ENCODE measurements at places on chromosomes 7 and 10. TPM values are rescaled to one million over a fixed set of nuclear protein-coding genes. Genes with fewer than 3 reads are reported as not detected.

The MMD2 gene
- total RNA-seq, result not detected

The CPEB3 gene
- total RNA-seq, result 1.4 TPM

The GRM8 gene
- not detected for total RNA-seq

The UPK3B gene
- 0.65 TPM for total RNA-seq

The PPP1R3C gene
- total RNA-seq, result 0.07 TPM

The METTL27 gene
- 1.7 TPM for total RNA-seq

The UNC5B gene
- total RNA-seq, result 0.02 TPM

The FAM25A gene
- total RNA-seq, result not detected

The KAZALD1 gene
- total RNA-seq, result 0.58 TPM

DNA sequence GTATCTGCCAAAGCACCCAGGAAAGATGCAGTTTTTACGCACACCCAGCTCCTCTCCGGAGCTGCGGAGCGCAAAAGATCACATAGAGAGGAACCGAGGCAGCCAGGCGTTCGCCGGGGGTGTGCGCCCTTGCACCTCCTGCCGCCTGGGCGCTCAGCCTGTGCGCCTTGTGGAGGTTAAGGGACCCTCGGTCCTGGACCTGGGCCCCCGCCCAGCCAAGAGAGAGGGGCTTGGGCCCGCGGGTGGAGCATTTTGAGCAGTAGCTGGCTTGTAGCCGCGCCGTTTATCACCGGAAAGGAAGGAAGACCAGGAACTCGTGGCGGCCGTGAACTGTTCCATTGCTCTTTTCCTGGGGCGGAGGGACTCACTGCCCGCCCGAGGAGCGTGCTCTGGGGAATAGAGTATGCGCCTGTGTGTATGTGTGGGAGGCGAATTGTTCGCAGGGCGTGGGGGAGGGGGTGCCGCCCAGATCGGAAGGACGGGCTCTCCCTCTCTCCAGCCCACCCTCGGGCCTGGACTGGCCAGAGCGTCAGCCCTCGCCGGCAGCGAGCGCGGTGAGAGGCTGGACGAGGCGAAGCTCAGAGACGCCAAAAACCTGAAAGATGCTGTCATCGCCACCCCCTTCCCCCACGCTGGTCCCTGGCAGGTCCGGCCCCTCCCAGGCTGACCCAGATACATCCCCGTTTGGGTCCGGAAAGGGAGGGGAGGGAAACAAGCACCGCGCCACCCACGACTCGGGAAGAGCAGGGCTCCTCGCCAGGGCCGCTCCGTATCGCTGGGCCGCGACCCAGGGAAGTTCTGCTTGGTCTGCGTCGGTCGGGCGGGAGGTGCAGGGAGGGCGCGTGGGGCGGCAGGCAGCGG, 1.2 kb upstream of the WNT2 start:
- no peak for DNase-seq

DNA sequence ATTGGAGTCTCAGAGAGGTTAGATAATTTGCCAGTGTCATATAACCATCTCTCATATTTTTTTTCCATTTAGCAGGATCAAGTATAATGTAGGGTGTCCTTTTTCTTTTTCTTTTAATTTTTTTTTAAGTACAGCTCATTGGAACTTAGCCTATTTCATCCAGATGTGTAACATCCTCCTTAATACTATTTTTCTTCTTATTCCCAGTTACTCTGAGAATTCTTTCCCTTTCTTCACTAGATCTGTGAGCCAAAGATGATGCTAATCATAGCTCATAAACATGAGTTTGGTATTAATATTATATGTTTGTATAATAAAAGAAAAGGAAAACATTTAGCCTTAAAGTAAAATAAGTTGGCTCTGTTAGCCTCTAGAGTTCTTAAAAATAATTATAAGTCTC, 32.8 kb downstream of the PPP1R9A start:
- no peak for DNase-seq

- DNase-seq, result no peak
These were observed 95.2 kb downstream of the PLCE1 start for GRCh38 chr10:94088926-94089381.

GRCh38 chr7:27123007-27123476, 7.5 kb downstream of the HOXA4 start:
- DNase-seq, result no peak

GRCh38 chr7:7176406-7177043, 5.8 kb upstream of the C1GALT1 start:
- no peak for DNase-seq

GRCh38 chr10:48533951-48534720, 70.7 kb downstream of the ARHGAP22 start:
- no peak for DNase-seq

DNA sequence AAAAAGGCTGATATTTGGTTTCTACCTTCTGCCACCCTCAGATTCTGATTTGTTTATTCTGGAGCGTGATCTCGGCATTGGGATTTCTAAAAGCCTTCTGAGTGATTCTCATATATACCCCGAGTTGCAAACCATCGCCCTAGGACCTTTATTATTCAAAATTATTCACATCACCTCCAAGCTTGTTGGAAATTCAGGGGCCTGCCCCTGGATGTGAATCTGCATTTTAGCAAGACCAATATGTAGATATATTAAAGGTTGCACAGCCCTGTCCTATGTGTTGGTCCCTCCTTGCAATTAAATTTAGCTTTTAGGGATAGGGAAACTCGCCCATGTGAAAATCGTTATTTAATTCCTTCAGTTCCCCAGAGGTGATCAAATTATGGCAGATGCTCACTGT, 9.0 kb upstream of the CHN2 start:
- DNase-seq, result no peak

- DNase-seq, result no peak
These were observed 29.2 kb upstream of the NAMPT start for GRCh38 chr7:106313966-106314365.

DNA sequence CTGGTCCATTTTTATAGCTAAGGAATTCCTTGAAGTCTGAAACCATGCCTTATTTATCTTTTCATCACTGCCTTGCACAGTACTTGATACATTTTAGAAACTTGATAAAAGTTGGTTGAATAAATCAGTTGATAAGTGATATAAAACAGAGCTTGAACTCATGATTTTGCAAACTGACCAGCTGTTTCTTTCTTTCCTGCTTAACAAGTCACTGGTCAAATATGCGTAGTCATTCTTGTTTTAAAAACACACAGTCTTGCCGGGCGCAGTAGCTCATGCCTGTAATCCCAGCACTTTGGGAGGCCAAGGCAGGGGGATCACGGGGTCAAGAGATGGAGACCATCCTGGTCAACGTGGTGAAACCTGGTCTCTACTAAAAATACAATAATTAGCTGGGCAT, 6.3 kb downstream of the TPST1 start:
- no peak for DNase-seq

DNA sequence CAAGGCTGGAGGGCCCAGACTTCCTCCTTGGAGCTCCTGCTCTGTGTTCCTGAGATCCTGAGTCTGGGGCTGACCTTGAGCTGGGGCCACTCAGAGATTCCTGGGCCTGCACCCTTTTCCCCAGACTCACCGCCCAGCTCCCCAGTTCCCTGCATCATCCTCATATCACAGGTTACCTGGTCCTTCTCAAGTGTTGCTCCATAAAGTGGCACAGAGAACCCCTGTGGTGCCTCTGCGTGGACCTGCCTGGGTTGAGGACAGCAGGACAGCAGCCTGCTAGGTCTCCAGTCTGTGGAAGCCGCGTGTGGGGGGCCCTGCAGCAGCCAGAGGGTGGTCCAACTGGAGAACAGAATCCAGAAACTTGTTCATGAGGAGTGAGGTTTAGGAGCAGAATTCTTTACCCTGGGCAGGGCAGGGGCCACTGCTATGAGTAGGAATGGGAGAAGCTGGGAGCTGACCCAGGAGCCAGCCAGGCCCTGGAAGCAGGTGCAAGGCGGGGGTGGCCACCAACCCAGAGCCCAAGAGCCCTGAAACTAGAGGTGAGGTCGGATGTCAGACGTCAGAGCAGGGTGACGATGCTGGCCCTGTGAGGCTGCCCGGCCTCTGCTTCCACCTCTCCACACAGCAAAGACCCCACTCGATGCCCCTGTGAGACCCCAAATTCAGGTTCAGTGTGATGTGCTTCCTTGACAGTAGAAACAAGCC, 299.4 kb downstream of the TCERG1L start:
- DNase-seq, result no peak

- DNase-seq, result no peak
These were observed 33.4 kb downstream of the VWDE start for GRCh38 chr7:12370249-12370648.

- DNase-seq, result no peak
These were observed 145.3 kb upstream of the FAM3C start for GRCh38 chr7:121541457-121541856.

GRCh38 chr10:102505462-102506115, 1.8 kb downstream of the SUFU start:
- DNase-seq, result no peak

DNA sequence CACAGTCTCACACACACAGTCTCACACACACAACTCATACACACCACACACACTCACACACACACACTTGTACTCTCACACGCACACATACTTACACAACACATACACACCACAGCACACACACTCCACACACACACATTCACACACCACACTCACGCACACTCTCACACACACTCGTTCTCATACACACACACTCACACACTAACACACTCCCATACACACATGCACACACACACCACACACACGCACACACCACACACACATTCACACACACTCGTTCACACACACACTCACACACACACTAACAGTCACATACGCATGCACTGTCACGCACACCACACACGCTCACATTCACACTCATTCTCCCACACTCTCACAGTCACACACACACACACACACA, 109.8 kb downstream of the PRLHR start:
- DNase-seq, result no peak

DNA sequence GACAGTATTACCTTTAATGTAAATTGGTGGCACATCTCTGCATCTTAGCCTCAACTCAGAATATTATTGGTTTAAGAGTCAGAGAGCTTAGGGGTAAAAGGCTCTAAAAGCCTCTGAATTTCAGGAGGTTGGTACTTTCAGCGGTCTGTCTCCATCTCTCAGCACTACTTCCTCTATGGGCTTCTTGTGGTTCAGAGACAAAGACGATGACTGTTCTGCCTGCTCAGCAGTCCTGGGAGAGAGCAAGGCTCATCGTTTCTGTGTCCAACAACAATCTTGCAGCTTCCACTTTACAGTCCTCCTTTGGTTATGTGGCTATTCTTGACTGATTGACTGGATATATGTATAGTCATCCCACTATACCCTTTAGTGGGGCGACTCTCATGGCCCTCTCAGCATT, 394.7 kb downstream of the AUTS2 start:
- DNase-seq, result no peak

GRCh38 chr7:117190746-117191435, 132.0 kb downstream of the WNT2 start:
- no peak for DNase-seq

DNA sequence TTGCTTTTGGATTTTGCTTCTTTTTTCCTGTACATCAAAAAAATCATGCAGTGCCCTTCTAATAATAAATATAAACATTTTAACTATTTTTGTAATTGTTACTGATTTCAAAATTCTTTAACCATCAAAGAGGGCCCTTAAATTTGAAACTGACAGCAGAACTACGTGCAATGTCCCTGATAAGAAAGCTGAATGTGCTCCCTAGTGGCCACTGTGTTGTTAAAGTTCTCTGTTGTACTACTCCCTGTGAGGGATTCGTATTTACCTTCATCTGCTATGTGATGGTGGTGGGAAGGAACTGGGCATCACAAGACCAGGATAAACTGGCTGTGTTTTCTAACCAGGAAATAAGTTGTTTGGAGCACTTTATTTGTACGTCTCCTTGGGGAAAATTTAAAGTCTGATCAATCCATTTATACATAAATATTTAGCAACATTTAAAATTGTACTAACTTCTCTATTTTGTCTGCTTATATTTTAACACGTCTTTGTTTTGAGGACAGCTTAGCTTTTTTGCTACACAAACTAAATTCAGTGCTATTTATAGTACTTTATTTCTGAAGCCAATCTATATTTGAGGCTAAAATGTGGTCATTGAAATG, 322.4 kb downstream of the HGF start:
- no peak for DNase-seq

DNA sequence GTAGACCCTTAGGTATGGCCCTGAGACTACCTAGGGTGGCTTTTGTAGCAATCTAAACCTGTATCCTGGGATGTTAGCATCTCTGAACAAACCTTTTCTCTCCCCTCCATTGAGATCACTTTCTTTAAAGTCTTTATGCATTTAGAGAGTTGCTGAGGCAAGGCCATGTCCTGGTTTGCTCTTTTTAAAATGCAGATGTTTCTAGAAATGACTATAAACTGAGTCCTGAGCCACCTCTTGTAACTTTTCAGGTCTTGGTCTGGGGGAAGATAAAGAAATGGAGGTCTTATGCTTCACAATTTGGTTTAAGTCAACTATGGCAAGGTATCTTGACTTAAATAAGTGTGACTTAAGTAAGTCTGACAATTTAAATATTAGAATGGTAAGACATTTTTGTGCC, 78.0 kb downstream of the AUTS2 start:
- no peak for DNase-seq

DNA sequence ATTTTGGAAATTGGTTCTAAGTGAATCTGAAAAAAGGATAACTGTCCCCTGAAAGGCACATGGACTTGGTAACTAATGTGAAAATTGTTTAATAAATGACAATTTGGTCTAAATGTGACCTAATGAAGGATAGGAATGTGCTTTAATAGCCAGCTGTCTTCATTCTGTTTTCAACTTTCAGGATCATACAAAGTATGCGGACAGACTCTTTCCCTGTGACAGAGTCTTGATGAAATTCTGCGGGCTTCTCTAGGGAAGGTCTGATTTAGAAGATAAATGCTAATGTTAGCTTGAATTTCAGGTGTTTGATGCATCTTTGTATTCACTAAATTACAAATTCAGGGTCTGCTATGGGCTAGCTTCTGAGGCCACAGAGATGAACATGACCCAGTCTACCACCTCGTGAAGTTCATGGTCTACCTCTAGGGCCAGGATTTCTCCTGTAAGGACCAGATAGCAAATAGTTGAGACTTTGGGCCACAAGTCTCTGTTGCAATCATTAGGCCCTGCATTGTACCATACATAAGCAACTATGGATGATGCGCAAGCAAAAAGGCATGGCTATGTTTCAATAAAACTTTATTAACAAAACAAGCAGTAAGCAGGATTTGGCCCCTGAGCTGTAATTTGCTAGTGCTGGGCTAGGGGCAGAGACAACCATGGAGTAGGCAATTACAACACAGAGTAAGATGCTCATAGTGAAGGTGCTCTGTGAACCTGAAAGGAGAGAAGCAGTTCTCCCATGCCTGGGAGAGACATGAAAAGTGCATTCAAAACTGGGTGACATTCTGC, 368.6 kb downstream of the INHBA start:
- no peak for DNase-seq
